NCI-H2029 treated with DMSO at 0.1 percent for 48 hours (cell line): ENCODE measurements at places on chromosomes 4 and X.

GRCh38 chrX:104351173-104351769, 96.5 kb upstream of the ESX1 start:
- no peak for DNase-seq

- DNase-seq, result no peak
These were observed 25.3 kb downstream of the CLNK start for GRCh38 chr4:10659251-10659650.

- no peak for DNase-seq
These were observed 676.6 kb downstream of the FAT4 start for GRCh38 chr4:125991398-125991797.

DNA sequence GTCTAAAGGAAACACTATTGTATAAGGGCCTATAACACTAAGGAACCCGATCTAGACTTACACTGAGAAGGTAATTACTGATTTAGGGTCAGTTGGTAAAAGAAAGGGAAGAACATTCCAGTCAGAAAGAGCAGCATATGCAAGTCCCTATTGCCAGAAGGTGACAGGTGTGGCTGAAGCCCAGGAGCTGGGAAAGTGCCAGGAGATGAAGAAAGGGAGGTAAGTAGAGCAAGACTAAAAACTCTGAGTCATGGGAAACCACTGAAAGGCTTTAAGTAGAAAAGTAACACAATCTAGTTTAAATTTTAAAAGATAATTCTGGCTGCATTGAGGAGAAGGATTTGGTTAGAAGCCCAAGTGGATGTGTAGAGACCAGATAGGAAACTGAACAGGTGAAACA, 77.7 kb upstream of the INTU start:
- DNase-seq, result no peak

- DNase-seq, result no peak
These were observed 44.6 kb downstream of the FGFBP1 start for GRCh38 chr4:15893962-15894361.
